Adipocyte (in vitro differentiated cells): ENCODE measurements at places on chromosomes 13 and 19.

DNA sequence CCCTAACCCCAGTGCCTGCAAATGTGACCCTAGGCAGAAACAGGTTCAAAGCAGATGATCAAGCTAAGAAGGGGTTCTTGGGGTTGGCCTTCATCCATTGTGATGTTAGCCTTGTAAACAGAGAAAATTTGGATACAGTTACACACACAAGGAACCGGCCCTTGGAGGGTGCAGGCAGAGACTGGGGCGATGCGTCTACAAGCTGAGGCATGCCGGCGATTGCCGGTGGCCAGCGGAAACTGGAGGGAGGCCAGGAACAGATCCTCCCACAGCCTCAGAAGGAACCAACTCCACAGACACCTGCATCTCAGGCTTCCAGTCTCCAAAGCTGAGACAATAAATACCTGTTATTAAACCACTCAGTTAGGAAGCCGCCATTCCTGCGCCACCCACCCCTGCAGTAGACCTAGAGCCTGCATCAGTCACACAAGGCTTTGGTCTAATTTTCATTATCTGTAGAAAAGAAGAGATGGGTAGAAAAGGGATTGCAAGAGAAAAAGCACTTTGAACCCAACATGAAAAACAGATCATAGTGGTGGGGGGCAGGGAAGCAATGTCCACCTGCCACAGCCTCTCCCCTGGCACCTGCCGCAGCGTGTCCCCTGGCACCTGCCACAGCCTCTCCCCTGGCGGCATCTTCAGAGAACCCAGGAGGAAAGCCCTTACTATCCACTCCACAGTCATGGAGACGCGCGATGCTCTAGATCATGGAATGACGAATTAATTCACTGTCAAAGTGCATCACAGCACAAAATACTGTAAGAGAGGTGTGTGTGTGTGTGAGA, 119.7 kb upstream of the SOX1 start:
- DNase-seq, result no peak

- DNase-seq, result peak; percentile 55
Observed at GRCh38 chr19:41325947-41326706, 16.2 kb downstream of the CCDC97 start.

DNA sequence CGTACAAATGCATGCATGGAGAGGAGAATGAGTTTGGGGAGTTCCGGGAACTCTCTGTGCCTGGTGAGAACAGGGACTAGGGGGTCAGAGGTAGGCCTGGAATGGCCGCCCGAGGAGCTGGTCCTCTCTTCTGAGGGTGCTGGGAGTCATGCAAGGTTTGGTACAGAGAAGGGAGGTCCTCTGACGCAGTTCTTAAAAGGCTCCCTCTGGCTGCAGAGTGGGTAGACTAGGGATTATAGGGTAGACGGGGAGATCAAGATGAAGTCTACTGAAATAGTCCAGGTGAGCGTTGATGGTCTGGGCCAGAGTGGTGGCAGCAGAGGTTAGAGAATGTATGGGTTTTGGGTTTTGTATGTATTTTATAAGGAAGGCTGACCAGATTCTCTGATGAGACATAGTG, 796 bp downstream of the ZNF304 start:
- peak; percentile 36 for DNase-seq

GRCh38 chr19:55619286-55619685, 5.1 kb downstream of the ZNF784 start:
- DNase-seq, result peak; percentile 48

GRCh38 chr19:35040826-35041547, 534 bp upstream of the HPN start:
- no peak for DNase-seq

- no peak for DNase-seq
Observed at GRCh38 chr19:3003046-3003445, 25.7 kb downstream of the TLE6 start.

- no peak for DNase-seq
Observed at GRCh38 chr19:5086725-5087439, 118.0 kb downstream of the KDM4B start.

DNA sequence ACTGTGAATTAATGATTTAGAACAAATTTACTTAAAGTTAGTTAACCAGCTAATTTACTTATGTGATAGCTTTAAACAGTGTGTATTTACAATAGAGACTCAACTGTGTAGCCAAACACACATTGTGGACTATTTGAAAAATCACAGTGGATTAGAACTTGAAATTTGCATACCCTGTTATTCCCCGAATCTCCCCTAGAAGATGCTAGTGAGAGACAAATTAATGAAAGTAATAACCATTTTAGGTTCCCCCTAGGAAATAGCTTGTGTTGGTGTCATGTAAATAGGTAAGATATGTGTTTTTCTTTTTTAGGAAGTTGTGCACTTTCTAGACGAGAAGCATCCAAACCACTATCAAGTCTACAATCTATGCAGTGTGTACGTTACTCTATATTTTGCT, 98.5 kb downstream of the C1QTNF9 start:
- DNase-seq, result no peak

DNA sequence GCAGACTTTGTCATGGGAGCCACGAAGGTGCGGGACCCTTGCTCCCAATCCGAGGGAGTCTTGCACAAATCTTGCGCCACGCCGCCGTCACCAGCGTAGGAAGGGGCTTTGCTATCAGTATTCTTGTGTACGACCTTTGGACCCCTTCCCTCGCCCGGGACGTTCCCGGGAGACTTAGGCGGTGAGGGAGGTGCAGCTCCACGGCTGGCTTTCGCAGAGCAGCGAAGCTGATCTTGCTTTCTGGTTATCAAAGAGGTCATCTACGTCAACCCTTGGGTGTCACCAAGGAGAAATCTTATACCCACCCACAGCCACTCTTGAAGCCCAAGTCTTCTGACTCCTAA, 583 bp downstream of the TECR start:
- no peak for DNase-seq

- DNase-seq, result no peak
Observed at GRCh38 chr13:39682310-39682709, 26.8 kb downstream of the COG6 start.
